ENCODE measurements at places on chromosomes 4 and X. TPM values are rescaled to one million over a fixed set of nuclear protein-coding genes. Genes with fewer than 3 reads are reported as not detected.

- no peak for DNase-seq
- H3K27ac ChIP-seq = no peak overlapping the region
- H3K4me3 ChIP-seq = no peak overlapping the region
- H3K36me3 ChIP-seq = peaks cover 13% of the 10 kb centered on the region
These were observed 54.6 kb downstream of the RELL1 start for GRCh38 chr4:37631551-37631950.

DNA sequence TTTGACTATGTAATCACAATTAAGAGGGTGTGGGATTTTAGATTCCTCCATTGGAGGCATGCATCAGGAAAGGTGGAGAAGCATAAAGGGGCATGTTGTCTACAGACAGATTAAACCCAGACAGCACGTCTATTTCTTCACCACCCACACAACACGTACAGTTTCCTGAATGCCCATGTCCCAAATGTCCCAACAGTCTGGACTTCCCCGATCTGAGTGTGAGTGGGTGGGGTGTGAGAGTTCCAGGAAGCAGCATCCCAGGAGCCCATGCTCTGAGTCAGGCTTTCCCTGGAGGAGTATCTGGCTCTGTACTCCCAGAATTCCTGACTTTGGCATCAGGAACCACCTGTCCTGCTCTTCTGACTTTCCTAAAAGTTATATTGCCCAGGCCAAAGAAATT is 30.8 kb upstream of the NDP start:
- no peak overlapping the region for H3K4me3 ChIP-seq
- no peak overlapping the region for H3K27ac ChIP-seq
- H3K27me3 ChIP-seq = no peaks in the 10 kb centered on the region
- DNase-seq = no peak

GRCh38 chrX:118901991-118902390 is 72.4 kb upstream of the LONRF3 start:
- H3K4me1 ChIP-seq = no peaks in the 10 kb centered on the region
- H3K27me3 ChIP-seq = no peaks in the 10 kb centered on the region
- no peak overlapping the region for H3K4me3 ChIP-seq
- no peak overlapping the region for H3K27ac ChIP-seq

GRCh38 chr4:47899639-47900038 is 14.7 kb downstream of the NFXL1 start:
- no peaks in the 10 kb centered on the region for H3K4me1 ChIP-seq
- no peak for DNase-seq
- no peaks in the 10 kb centered on the region for H3K36me3 ChIP-seq
- H3K27me3 ChIP-seq = no peaks in the 10 kb centered on the region

PFKFB1 gene
- not detected for polyA plus RNA-seq
